Activated CD4-positive, alpha-beta T cell treated with anti-CD3 and anti-CD28 coated beads, Interleukin-2, amount 50 U/mL, for 1 hour (primary cell): ENCODE measurements at places on chromosomes 2 and 18.

DNA sequence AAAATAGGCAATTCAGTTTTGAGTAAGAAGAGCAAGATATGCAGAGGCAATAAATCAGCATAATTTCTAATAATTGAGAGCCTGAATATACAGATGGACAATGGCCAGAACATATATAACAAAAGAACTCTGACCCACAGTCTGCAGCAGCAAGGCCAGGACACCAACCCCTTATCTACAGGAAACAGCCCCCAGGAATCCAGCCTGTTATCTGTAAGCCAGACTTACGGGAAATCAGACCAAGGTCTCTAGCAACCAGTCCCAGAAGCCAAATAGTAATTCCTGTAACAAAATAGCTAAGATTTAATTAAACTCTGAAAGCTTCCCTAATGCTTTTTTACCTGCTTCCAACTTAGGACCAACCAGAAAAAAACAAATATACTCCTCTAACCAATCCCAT is 434.5 kb upstream of the GYPC start:
- no peak for DNase-seq

- no peak for DNase-seq
Observed at GRCh38 chr2:3321825-3322224, 55.8 kb downstream of the EIPR1 start.

DNA sequence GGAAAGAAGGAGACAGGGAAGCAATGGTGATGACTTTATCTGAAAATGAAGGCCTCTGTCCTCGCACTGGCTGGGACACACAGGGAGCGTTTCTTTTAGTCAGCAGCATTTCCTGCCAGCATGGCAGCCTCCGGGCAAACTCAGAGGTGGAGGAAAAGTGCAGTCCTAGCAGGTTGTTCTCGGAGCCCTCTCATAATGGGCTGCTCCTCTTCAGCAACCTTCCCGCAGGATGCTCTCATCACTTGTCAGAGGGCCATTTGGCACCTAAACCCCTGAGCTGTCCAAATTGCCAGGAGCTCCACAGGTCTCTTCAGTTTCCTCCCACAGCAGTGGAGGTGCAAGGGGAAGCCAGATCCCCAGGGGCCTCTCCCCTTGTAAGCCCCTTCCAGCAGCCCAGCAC is 6.2 kb downstream of the STK39 start:
- DNase-seq: no peak

- peak; percentile 9 for DNase-seq
Observed at GRCh38 chr2:157897106-157897971, 21.2 kb upstream of the ACVR1 start.

DNA sequence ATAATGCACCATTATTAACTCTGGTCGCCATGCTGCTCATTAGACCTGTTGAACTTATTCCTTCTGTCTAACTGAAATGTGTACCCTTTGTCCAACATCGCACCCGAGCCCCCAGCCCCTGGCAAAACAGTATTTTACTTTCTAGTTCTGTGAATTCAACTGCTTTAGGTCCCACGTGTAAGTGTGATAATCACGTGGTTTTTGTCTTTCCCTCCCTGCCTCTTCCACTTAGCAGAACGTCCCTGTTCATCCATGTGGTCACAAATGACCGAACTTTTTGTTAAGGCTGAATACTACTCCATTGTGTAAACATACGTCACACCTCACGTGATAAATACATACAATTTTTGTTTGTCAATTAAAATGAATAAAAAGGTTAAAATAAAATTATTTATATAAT is 826.9 kb downstream of the DCDC2C start:
- no peak for DNase-seq

GRCh38 chr2:99181624-99182000 is 628 bp downstream of the MRPL30 start:
- no peak for DNase-seq

- DNase-seq: no peak
Observed at GRCh38 chr2:43194121-43194869, 32.1 kb downstream of the ZFP36L2 start.
